ENCODE measurements at places on chromosomes 16 and 17. TPM values are rescaled to one million over a fixed set of nuclear protein-coding genes. Genes with fewer than 3 reads are reported as not detected.

DNA sequence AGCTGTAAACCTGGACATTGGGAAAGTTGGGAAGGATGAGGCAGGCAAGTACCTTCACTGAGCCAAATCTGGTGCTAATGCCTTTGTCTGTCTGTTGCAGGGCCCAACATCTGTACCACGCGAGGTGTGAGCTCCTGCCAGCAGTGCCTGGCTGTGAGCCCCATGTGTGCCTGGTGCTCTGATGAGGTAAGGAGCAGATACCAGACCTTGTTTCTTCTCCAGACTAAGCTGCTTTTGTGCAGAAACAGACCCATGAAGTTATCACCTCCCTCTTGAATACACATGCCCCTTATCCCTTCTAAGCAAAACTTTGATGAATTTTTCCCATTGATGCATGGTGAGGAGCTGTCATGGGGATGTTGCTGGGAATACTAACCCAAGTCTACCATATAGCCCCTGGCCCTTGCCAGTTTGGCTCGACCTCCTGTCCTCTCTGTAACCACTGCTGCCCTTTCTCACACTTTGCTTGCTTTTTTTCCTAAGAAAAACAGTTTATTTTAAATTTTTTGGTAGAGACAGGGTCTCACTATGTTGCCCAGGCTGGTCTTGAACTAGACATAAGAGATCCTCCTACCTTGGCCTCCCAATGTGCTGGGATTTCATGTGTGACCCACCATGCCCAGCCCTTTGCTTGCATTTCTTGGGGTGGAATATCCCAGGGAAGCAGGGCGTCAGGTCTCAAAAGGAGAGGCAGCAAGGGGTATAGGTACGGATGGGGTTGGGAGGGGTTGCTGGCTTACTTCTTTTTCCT is 20.9 kb downstream of the ITGB3 start:
- H3K4me1 ChIP-seq, result peaks cover 15% of the 10 kb centered on the region
- no peak for DNase-seq
- no peaks in the 10 kb centered on the region for H3K27me3 ChIP-seq
- H3K27ac ChIP-seq, result peak overlapping the region; percentile 91

DNA sequence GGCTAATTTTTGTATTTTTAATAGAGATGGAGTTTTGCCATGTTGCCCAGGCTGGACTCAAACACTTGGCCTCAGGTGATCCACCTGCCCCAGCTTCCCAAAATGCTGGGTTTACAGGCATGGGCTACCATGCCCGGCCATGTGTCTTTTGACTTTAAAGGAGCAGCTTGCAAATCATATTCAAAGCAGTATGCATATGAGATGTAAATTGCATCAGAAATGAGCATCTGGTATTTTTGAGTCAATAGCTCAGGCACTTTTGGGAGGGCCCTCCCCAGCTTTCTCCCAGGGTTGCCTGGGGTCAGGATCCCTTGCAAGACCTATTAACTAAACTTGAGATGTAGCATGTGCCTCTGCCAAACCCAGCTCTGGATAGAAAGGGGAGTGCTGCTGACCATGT is 21.5 kb downstream of the EPOP start:
- H3K4me1 ChIP-seq, result no peaks in the 10 kb centered on the region
- H3K36me3 ChIP-seq, result no peaks in the 10 kb centered on the region
- DNase-seq, result no peak
- no peaks in the 10 kb centered on the region for H3K27me3 ChIP-seq
- no peak overlapping the region for H3K4me3 ChIP-seq
- H3K27ac ChIP-seq, result no peak overlapping the region

The ZNF385C gene
- total RNA-seq, result 1.0 TPM

GRCh38 chr17:63647936-63648335 is 25.7 kb downstream of the MAP3K3 start:
- H3K27me3 ChIP-seq, result no peaks in the 10 kb centered on the region
- peaks cover 12% of the 10 kb centered on the region for H3K4me1 ChIP-seq
- no peak overlapping the region for H3K4me3 ChIP-seq
- peaks cover 5% of the 10 kb centered on the region for H3K36me3 ChIP-seq

- DNase-seq, result no peak
- H3K27me3 ChIP-seq, result no peaks in the 10 kb centered on the region
- no peaks in the 10 kb centered on the region for H3K4me1 ChIP-seq
- no peak overlapping the region for H3K4me3 ChIP-seq
Measured at GRCh38 chr17:33080091-33080490, 88.4 kb downstream of the SPACA3 start.

The ZP2 gene
- not detected for total RNA-seq

DNA sequence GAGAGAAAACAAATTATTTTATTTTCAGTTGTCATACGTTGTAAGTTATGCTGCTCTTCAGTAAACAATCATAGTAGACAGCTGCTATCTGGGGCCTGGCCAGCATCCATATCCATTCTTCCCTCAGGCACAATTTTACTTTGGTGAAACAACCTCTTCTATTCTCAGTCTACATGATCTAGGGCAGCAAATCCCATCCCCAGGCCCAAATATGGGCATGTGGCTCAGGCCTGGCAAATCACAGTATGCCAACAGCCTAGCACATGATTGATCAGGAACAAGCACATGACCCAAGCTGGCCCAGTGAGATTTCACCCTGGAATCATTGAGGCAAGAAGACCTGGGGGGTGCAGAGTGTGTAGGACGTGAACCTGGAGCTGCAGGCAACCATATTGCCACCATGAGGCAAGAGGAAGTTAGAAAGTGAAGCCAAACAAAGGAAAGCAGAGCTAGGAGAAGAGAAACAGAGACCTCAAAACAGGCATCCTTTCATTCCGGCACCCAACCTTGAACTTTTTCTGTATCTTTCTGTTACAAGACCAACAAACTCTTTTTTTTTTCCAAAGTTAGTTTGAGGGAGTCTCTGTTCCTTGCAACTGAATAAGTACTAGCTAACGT is 10.3 kb upstream of the ABCC12 start:
- no peak overlapping the region for H3K27ac ChIP-seq
- H3K27me3 ChIP-seq, result no peaks in the 10 kb centered on the region
- H3K36me3 ChIP-seq, result no peaks in the 10 kb centered on the region
- no peaks in the 10 kb centered on the region for H3K4me1 ChIP-seq
- peak; percentile 22 for DNase-seq

DNA sequence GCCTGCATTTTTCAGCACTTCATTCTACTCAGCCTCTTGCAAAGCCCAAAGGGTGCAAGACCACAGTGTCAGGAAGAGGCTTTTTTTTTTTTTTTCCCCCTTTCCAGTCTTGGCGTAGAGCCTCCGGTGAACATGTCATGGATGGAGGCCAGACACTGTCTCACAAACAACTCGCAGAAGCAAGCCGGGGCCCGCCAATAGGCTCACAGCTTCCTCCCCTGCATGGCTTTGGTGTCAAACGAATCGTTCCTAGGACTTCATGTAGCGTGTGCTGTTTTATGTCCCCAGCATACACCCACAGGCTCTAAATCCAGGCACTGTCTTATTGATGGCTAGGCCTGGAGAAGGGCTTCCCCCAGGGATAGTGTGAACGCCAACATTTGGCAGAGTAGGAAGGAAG is 457.7 kb upstream of the MAF start:
- peak overlapping the region; percentile 78 for H3K27ac ChIP-seq
- H3K27me3 ChIP-seq, result no peaks in the 10 kb centered on the region
- DNase-seq, result no peak
- H3K36me3 ChIP-seq, result no peaks in the 10 kb centered on the region
- no peaks in the 10 kb centered on the region for H3K4me1 ChIP-seq
- H3K4me3 ChIP-seq, result no peak overlapping the region

DNA sequence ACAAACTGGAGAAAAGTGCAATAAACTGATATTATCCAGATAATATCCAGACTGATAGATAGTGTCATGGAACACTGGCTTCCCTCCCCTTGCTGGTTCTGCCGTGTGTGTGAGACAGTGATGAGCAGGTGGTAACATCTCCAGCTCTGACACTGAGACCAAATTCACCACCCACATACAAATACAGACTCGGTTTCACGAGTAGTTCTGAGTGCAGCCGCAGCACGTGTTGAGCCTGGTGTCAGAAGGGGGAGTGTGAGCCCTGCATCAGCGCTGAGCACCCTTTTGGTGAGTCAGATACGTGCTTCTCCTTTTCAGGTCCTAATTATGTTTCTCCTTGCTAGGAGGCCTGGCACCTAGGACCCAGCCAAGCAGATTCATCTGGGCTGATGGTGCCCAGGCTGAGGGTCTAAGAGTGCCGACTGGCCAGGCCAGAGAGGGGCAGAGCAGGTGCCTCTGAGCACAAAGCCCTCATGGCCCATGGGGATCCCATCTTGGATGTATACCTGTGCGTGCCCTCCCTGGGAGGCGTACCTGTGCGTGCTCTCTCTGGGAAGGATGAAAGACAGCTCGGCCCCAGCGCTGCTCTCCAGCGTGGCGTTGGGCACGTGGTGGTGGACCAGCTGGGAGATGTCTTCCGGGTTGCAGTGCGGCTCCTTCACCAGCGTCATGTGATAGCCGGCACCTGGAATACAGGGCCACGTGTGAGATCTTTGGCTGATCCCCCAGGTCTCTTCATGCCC is 27.3 kb upstream of the RNPS1 start:
- no peaks in the 10 kb centered on the region for H3K27me3 ChIP-seq
- no peak for DNase-seq
- H3K4me3 ChIP-seq, result no peak overlapping the region
- H3K27ac ChIP-seq, result no peak overlapping the region
- no peaks in the 10 kb centered on the region for H3K36me3 ChIP-seq
- H3K4me1 ChIP-seq, result no peaks in the 10 kb centered on the region

The CYB5D1 gene
- total RNA-seq, result 8.2 TPM

GRCh38 chr16:19876501-19877059 is 8.1 kb downstream of the GPRC5B start:
- no peak overlapping the region for H3K4me3 ChIP-seq
- peak overlapping the region; percentile 65 for H3K27ac ChIP-seq
- DNase-seq, result no peak
- peaks cover 4% of the 10 kb centered on the region for H3K4me1 ChIP-seq

DNA sequence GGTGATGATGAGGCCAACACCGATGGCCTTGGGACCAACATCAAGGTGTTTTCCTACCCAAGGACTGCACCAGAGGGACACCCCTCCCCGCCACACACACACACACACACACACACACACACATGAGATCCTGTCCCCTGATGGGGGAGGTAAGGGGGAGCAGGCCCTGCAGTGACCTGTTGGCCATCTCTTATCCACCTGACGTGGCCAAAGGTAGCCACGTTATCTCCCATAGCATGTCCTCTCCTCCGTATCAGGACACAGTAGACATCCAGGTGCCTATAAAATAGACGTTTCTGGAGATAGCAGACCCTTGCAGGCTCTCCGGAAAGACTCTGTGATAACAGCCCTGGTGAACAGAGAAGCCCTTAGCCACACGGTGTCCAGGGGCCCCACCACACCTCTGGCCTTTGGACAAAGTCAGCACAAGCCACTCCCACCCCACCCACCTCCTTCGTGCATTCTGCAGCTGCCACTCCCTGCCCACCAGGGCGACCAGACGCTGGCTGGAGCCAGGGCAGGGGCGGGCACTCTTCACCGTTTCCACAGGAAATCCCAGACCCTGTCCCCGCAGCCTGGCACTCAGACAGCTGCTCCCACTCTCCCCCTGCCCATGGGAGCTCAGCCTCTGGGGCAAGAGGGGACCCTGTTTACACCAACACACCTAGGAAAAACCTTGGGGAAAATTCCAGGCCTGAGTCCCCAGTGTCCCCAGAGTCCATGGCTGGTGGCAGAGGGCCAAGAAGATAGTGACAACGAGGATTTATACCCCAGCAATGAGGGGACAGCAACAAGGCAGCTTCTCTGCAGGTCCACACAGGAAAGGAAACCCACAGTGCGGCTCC is 15.4 kb upstream of the ENPP7 start:
- H3K36me3 ChIP-seq, result no peaks in the 10 kb centered on the region
- no peak for DNase-seq
- H3K27ac ChIP-seq, result no peak overlapping the region
- no peak overlapping the region for H3K4me3 ChIP-seq

GRCh38 chr16:52837251-52837650 is 215.4 kb downstream of the CHD9NB start:
- no peak for DNase-seq
- no peak overlapping the region for H3K27ac ChIP-seq
- H3K4me3 ChIP-seq, result no peak overlapping the region
- H3K36me3 ChIP-seq, result no peaks in the 10 kb centered on the region
- H3K4me1 ChIP-seq, result no peaks in the 10 kb centered on the region

GRCh38 chr17:1873418-1873817 is 43.6 kb downstream of the RPA1 start:
- H3K27ac ChIP-seq, result no peak overlapping the region
- H3K4me3 ChIP-seq, result no peak overlapping the region
- H3K27me3 ChIP-seq, result no peaks in the 10 kb centered on the region
- no peaks in the 10 kb centered on the region for H3K4me1 ChIP-seq

GRCh38 chr17:1001640-1002411 is 4.9 kb downstream of the TIMM22 start:
- no peak overlapping the region for H3K4me3 ChIP-seq
- H3K27me3 ChIP-seq, result no peaks in the 10 kb centered on the region
- DNase-seq, result no peak
- peak overlapping the region; percentile 77 for H3K27ac ChIP-seq
- no peaks in the 10 kb centered on the region for H3K36me3 ChIP-seq

DNA sequence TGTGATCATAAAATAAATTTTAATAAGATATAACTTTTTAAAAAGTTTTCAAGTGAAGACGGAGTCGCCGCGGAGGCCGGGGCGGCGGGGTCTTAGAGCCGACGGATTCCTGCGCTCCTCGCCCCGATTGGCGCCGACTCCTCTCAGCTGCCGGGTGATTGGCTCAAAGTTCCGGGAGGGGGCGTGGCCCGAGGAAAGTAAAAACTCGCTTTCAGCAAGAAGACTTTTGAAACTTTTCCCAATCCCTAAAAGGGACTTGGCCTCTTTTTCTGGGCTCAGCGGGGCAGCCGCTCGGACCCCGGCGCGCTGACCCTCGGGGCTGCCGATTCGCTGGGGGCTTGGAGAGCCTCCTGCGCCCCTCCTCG is at the start of gene FOXC2:
Gene FOXC2 (plus strand): TSS at position 229 of the 365 bp plus-strand sequence. CDS start 507 bp downstream, outside the sequence.
- H3K4me1 ChIP-seq, result no peaks in the 10 kb centered on the region
- H3K36me3 ChIP-seq, result no peaks in the 10 kb centered on the region
- peaks cover 72% of the 10 kb centered on the region for H3K27me3 ChIP-seq
- DNase-seq, result no peak

DNA sequence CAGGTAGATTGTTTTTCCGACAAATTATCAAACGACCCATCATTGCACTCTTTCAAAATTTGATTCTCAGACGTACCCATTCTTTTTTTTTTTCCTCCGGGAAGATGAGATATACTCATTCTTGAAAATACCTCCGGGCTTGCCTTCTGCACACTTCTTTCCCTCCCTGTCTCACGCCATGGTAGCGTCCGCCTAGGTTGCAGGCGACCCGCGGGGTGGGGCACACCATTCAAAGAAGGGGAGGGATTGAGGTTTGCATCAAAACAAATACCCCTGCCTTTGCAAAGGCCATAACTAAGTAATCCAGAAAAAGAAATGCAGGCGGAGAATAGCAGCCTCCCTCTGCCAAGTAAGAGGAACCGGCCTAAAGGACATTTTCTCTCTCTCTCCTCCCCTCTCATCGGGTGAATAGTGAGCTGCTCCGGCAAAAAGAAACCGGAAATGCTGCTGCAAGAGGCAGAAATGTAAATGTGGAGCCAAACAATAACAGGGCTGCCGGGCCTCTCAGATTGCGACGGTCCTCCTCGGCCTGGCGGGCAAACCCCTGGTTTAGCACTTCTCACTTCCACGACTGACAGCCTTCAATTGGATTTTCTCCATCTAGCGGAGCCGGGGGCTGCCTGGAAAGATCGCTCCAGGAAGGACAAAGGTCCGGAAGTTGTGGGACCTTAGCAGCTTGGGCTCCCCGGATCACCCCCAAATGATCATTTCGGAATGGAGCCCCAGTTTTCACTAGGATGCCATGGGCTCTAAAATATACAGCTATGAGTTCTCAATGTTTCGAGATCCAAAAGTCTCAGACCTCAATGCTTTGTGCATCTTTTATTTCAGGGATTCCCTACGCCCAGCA is 843 bp downstream of the TP53 start:
- no peaks in the 10 kb centered on the region for H3K27me3 ChIP-seq
- peak overlapping the region; percentile 98 for H3K27ac ChIP-seq
- H3K4me3 ChIP-seq, result peak overlapping the region; percentile 96

The TOB1 gene
- 12.6 TPM for total RNA-seq

The TOP2A gene
- total RNA-seq, result 6.4 TPM

Data from breast epithelium (tissue), 4 donors.